ENCODE measurements at places on chromosomes 3 and 15. TPM values are rescaled to one million over a fixed set of nuclear protein-coding genes. Genes with fewer than 3 reads are reported as not detected.

Gene NANOGP8
- not detected for polyA plus RNA-seq

Gene FES
- 0.89 TPM for polyA plus RNA-seq

Gene NLGN1
- not detected for polyA plus RNA-seq

Gene MCTP2
- 4.1 TPM for polyA plus RNA-seq

Data from small intestine (tissue), 16 donors.